ENCODE measurements at places on chromosomes 1 and 21. TPM values are rescaled to one million over a fixed set of nuclear protein-coding genes. Genes with fewer than 3 reads are reported as not detected.

The KCNA10 gene
- not detected for total RNA-seq

The OR2L5 gene
- not detected for total RNA-seq

The PDE4B gene
- total RNA-seq, result 0.33 TPM

The AMY2A gene
- total RNA-seq, result not detected

The SH2D2A gene
- 2.3 TPM for total RNA-seq

The GCSAML gene
- total RNA-seq, result not detected

The HUNK gene
- total RNA-seq, result 0.13 TPM

The CACNA1S gene
- not detected for total RNA-seq

The F3 gene
- 92.4 TPM for total RNA-seq

The DISC1 gene
- total RNA-seq, result 4.7 TPM

The DMBX1 gene
- total RNA-seq, result not detected

The HSPG2 gene
- total RNA-seq, result 507 TPM

The BATF3 gene
- 1.8 TPM for total RNA-seq

The GBP3 gene
- total RNA-seq, result 9.8 TPM

The BOLA1 gene
- total RNA-seq, result 26.9 TPM

The TMEM51 gene
- 22.0 TPM for total RNA-seq

The E2F2 gene
- total RNA-seq, result 0.51 TPM

The TRIM17 gene
- total RNA-seq, result 0.16 TPM

The YBX1 gene
- 625 TPM for total RNA-seq

The AMPD1 gene
- not detected for total RNA-seq

The IFI16 gene
- 43.5 TPM for total RNA-seq

The ZNF648 gene
- total RNA-seq, result not detected

The CLCA1 gene
- not detected for total RNA-seq

The S100B gene
- not detected for total RNA-seq

The MMP23B gene
- total RNA-seq, result 55.1 TPM

The C8B gene
- not detected for total RNA-seq

Data from mesangial cell (primary cell).